ENCODE measurements at places on chromosomes 7 and 10.

DNA sequence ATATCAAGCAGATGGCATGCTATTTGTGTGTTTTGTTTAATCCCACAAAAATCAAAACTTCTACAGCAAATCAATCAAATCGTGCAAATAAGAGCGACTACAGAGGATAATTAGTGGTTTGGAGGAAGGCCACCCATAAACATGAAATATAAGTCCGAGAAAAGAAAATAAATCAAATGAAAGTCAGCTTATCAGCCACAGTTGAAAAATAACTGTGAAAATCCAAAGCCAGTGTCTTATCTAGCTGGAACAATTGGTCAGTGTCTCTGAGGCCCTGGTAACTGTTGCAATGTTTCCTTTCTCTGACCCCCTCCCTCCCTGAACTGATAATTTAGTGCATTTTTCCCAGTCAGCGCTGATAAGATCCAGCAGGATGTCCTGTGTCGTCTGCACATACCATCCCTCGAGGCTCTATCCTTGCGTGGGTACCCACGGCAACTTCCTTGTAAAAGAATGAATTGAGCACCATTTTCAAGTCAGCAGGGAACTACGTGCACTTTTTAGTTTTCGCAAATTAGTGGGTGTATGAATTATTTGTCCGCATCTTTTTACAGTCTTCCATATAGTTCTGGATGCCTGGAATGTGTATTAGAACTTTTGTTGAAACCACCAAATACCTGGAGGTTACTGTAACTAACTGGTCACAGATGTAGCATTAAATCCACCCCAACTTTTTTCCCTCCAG, 10.8 kb upstream of the JCAD start:
- DNase-seq, result no peak

DNA sequence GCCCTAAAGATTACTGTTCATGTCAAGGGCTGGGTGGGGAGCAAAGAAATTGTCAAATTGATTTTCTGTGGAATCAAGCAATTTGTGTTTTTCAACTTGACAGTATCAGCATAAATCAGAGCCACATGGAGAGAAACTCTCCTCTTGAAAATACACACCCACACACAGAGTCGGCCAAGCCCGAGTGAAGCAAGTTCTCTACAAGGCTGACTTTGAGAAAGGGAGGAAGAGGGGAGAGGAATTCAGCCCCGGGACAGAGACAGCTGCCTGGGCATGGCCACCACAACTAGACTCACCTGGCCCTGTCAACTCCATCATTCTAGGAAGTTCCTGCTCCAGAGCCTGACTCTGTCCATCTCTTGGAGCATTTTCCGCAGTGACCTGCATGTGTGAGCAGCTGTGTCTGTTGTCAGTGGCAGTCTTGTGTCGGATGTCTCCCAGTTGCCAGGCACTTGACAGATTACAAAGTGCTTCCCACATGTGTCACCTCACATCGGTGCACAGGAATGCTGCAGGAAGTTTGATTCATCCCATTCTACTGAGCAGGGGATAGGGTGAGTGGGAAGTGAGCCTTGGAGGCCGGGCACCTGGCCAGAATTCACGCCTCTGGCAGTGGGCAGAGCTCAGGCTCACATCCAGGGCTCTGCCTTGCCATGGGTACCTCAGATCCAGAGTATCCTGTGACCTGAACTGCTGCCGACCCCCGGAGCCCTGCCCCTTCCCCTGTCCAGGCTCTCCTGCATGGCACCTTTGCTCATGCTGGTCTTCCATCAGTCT, 37.9 kb downstream of the ADAM12 start:
- DNase-seq, result no peak

- DNase-seq, result no peak
Measured at GRCh38 chr7:7720193-7720592, 1.8 kb upstream of the RPA3 start.

- no peak for DNase-seq
Measured at GRCh38 chr10:51095444-51095843, 21.2 kb downstream of the PRKG1 start.

GRCh38 chr7:36775676-36776075, 51.4 kb upstream of the AOAH start:
- no peak for DNase-seq

DNA sequence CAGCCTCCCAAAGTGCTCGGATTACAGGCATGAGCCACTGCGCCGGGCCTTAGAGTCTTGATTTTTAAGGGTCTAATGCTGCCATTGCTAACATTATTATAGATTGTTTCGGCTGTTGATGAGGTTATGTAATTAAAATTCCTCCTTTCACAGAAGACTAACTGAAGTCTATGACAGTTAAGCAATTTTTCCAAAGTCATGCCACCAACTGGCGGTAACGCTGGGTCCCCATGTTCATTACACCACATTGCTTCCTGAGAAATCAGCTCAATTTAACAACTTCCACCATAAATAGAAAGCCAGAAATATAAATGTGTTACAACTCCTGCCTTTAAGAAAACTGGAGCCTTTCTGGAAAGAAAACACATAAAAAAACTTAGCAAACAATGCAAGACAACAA, 3.5 kb downstream of the ERLIN1 start:
- no peak for DNase-seq

DNA sequence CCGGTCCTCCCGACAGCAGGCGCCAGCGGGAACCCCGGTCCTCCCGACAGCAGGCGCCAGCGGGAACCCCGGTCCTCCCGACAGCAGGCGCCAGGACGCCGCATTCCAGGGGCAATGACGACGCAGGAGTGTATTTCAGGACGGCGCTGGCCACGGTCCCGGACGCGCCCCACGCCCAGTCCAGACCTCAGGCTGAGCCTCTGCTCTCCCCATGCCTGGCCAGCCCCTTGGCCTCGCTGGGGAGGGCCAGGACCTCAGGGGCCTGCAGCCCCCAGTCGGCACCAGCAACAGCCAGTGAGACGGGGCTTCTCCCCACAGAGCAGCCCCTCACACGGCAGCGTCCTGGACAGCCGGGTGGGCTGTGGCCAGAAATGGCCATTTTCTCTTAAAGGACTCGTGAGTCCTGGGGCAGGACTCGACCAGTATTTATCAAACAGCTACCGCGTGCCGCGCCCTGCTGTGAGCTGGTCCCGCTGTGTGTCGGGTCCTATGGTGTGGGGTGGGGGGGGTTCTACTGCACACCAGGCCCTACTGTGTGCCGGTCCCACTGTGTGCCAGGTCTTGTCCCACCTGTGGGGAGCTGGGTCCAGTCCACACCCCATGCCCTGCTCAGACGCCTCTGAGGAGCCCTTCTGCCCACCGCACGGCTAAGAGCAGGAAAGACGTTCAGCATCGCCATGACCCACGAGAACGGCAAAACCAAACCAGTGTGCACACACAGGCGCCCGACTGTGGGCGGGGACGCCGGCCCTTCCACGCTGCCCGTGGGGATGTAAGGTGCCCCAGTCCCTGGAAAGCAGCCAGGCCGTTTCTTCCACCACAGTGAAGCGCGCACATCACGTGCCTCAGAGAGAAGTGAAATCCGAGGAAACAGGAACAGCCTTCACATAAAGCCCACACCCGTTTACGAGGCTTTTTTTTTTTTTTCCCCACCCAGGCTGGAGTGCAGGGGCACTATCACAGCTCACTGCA, 33.3 kb downstream of the GET4 start:
- DNase-seq, result no peak

DNA sequence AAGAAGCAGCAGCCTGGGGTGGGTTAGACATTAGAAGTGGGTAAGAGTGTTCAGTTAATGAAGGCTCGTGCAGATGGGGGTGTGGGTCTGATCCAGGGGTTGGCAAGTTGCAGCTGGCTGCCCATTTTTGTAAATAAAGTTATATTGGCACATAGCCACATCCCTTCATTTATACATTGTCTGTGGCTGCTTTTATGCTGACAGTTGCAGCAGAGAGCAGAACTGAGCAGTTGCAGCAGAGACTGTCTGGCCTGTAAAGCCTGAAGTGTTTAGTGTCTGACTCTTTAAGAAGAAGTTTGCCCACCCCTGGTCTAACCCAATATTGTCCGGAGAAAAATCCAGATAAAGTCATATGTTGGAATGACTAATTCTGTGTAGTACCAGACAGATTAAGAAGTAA, 38.1 kb downstream of the GLRX3 start:
- no peak for DNase-seq

DNA sequence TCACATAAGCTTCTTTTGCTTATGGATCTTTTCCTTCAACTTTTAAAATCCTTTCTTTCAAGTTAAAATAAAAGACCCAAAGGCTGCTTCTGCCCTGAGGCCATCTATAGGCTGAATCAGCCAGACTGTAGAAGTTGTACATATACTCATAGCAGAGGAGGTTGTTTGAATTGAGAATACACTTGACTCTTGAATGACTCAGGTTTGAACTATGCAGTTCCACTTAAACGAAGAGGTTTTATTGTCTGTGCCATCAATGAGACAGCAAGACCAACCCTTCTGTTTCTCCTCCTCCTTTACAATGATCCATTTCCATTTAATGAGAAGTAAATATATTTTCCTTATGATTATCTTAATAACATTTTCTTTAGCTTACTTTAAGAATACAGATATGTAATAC, 5.8 kb downstream of the ZNF365 start:
- no peak for DNase-seq

DNA sequence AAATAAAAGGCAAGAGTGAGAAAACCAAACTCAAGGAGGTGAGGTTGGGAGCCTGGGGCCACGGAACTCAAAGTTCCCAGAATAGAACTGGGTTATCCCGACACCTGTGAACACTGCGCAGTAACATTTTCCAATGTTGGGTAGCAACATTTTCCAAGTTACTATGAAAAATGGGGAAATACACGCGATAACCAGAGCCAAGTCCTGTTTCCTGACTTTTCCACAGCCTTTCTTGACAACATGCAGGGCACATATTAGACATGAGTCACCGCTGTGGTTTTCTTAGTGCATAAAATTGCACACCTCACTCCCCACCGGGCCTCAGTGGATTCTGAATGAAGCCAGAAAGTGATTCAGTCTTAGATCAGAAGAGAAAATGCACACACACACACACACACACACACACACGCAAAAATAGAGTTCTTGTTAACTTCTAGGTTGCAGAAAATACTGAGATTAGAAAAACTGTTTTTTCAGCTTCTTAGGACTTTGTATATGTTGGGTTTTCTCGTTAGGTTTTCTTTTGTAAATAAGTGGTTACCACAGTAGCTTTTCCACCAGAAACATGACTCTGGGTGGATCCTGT, 70.0 kb downstream of the CAMK1D start:
- DNase-seq, result no peak

GRCh38 chr7:125118444-125118843, 188.8 kb upstream of the POT1 start:
- no peak for DNase-seq

DNA sequence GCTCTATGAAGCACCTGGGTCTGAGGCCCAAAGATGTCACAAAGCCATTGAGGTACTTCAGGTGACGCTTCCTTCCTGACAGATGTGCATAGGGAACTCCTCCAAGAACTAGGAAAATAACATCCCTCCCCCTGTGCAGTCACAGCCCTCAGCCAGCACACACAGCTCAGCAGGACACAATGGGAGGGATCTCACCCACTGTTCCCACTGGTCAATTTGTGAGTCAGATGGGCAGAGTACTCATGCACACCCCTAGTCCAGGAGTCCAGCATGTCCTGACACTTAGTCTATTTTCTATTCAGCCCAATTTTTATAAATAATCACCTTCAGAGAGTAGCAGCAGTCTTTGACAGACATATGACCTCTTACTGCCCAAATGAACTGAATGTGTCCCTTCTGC, 60.7 kb upstream of the PFKP start:
- DNase-seq, result no peak

- DNase-seq, result no peak
Measured at GRCh38 chr10:107022600-107023354, 141.7 kb downstream of the SORCS1 start.

DNA sequence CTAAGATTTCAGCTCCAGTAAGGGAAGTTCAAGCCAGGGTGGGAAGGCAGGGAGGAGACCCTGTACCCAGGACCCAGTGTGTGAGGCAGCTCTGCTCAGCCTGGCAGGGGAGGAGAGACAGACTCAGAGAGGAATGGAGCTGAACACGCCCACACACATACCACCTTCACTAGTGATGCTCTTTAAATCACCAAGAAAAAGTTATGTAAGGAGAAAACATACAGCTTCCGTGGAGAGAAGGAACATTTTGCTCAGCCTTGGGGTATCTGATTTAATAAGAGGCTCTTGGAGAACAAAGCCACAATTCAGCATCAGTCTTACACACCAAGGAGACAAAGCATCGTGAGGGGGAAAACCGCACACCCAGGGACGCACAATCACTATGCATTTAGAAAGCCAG, 62.9 kb downstream of the PRKAG2 start:
- no peak for DNase-seq

DNA sequence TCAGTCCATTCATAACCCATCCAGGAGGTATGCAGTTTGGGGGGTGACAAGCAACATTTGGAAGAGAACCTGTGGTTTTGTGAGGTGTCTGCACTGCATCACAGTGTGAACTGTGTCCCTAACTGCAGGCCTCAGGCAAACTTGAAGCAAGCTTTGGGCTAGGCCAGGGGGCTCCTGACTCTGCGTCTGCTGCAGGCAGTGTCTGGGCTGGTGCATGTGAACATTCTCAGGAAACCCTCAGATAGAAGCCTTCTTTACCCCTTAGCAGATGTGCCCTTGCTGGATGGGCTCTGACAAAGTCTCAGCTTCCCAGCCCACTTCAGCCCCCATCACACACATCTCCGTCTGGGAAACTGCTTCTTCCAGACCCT, 61.0 kb downstream of the VIPR2 start:
- no peak for DNase-seq

GRCh38 chr10:122258136-122259074, 12.7 kb upstream of the BTBD16 start:
- no peak for DNase-seq

DNA sequence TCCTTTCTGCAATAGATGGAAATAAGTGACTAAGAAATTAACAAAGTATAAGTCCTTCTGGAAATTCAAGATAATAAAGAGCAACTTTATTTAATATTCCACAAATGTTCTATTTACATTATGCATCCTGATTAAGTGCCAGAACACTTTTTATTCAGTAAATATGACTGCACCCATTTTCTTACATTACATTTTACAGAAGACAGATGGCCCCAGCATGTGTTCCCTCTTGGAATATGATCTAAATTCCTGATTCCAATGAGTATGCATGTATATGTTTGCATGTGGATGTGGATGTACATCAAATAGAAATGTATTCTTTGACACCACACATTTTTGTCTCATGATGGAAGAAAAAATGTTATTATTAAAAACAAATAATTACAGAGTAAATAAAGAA, 628.7 kb upstream of the SEMA3D start:
- DNase-seq, result no peak

GRCh38 chr10:131621784-131622624, 278.8 kb upstream of the PPP2R2D start:
- no peak for DNase-seq

GRCh38 chr7:82012453-82012852, 242.6 kb upstream of the HGF start:
- no peak for DNase-seq

DNA sequence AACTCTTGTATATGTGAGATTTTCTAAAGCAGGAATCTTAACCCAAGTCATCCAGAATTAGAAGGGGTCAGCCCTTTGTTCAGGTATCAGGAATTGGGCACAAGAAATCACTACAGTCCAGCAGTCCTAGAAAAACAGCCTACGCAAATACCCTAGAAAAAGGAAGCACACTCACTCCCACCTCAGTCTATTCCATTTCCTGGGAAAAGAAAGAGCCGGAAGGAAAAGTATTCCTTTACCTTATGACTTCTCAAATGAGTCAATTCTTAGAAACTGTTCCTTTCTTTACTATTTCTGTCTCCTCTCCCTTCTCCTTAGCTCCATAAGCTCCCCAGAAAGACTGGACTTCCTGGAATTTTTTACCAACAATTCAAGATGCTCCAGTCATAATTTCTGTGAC, 62.7 kb downstream of the DNAJC12 start:
- DNase-seq, result no peak
